Stimulated activated CD8-positive, alpha-beta memory T cell treated with anti-CD3 and anti-CD28 coated beads, Interleukin-4, amount 100 ng/mL, for 48 hours (primary cell): ENCODE measurements at places on chromosomes 3 and 15.

- no peak for DNase-seq
These were observed 20.2 kb downstream of the CPOX start for GRCh38 chr3:98573181-98573728.

DNA sequence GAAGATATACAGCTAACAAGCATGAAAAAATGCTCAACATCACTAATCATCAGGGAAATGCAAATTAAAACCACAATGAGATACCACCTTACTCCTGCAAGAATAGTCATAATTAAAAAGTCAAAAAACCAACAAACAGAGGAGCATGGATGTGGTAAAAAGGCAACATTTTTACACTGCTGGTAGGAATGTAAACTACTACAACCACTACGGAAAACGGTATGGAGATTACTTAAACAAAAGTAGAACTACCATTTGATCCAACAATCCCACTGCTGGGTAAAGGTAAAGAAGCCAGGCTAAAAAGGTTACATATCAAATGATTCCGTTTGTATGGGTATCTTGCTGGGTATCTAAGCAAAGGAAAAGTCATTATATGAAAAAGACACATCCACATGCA lies 53.8 kb downstream of the STAG1 start:
- no peak for DNase-seq

DNA sequence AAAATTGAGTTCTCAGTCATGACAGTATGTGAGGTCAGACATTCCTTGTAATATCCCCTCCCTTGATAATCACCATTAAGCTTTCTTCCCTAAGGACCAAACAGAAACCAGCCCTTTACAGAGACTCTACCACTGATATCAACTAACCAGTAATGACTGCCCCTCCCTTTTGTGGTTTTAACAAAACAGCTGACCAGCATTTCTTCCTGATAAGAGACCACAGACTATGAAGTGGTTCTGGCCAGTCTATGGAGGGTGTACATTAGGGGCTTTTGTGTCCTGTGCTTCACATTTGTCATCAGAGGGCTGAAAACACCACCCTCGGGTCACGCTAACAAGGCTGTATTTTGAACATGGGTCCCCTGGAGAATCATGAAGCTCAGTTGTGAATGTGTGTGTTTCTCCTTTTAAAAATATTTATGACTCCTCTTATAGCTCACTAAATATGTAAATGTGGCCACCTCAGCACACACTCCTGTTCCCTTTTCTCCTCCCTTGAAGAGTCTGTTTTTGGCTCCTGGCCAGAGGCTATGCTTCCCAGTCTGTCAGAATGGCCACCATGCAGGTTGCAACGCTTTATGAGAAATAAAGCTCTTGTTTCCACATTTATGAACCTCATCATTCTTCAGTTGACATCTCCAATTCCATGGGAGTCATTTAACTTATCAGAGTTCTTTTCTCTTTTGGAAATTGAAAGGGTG lies 239.3 kb downstream of the CPNE4 start:
- no peak for DNase-seq

DNA sequence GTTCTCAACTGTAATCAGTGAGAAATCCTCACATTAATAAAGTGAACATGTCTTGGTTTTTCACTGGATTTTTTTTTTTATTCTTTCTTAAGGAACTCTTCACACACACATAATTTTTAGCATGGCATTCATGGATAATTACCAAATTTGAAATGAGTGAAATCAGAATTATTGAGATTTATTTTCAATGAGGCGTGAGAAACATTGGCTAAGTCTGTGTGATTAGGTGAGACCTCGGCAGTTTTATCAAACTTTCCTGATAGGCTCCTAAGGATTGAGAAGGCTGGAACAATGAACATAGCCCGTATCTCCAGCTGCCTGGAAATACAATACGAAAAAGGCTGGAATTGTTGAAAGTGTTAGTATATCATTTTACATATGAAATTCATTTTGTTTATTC lies 35.5 kb downstream of the MDFIC2 start:
- DNase-seq = no peak

DNA sequence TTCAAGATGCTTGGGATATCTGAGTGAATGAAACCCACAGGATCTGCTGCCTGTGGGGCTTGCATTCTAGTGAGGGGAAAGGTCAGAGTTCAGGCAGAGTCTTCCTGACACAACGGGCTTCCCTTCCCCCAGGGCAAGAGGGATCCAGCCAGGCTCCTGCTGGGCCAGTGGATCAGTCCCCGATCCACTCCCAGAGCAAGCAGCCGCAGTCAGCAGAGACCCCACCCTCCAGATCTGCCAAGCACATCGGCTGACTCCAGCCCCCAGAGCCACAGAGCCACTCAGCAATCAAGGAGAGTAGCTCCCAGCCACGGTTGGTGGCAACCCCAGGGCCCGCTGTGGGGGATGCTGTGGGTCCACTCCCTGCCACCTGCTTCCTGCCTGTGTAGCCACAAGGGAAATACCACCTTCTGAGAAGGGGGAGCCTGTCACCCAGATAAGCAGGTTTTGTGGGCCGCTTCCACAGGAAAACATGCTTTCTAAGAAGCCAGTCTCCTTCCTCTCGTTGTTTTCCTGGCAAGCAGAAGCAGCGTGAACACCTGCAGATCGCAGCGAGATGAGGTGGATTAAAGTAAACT lies 44.9 kb downstream of the CPN2 start:
- DNase-seq = peak; percentile 61

GRCh38 chr3:173380681-173381080 lies 16.9 kb upstream of the NLGN1 start:
- DNase-seq = no peak

GRCh38 chr3:48018841-48019240 lies 2.6 kb upstream of the MAP4 start:
- no peak for DNase-seq

DNA sequence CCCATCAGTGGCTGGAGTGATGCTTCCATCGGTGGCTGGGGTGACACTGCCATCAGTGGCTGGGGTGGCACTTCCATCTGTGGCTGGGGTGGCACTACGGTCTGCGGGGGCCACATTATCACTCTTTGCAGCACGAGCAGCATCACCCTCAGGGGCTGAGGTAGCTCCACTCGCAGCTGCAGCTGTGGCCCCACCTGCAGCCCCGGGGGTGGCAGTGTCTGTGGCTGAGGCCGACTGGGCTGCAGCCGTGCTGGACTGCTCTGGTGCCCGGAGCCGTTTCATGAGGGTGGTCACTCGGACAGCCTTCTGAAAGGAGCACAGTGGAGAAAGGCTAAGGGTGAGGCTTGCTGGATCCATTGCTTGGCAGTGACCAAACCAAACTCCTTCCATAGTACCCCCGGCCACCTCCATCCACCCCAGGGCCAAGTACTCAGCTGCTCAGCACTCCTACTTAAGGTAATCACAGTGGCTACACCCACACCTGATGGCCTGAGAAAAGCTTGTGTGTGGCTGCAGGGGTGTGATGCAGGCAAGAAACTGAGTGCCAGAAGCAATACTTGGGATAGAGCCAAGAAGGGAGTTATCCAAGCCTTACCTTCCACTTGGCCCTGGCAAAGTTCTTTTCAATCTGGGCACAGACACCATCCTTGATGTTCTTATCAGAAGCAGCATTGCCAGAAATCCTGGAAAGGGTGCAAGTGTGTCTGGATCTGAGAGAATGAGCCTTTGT lies 3.4 kb upstream of the TRAIP start:
- DNase-seq = no peak

GRCh38 chr15:98440917-98441316 lies 207.4 kb upstream of the IGF1R start:
- DNase-seq = no peak

DNA sequence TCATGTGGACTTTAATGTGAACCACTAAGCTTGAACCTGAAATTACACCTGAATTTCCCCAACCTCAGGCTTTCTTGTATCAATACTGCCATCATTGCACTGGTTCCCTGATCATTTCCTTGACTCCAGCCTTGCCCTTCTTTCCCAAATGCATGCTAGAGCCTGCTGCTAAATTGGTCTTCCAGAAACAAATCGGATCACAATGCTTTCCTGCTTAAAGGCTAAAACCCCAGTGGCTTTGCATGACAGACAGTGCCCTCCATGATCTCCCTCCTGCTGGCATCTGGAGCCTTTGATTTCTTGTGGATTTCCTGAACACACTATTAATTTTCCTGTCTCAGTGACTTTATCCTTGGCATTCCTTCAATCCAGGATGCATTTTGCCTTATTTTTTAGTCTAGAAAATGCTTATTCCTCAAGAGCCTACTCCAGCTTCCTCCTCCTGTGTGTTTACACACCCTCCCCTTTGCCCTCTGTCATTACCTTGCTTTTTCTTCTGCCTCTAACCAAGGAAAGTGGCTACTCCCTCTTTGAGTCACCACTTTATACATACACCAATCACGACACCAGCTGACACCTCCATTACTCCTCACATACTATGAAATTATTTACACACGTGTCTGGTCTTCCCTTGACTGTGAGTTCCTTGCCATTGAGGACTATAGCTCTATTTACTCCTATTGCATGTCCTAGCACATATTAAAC lies 214.6 kb downstream of the KCNAB1 start:
- DNase-seq = no peak

- no peak for DNase-seq
These were observed 7.9 kb upstream of the LEKR1 start for GRCh38 chr3:156818273-156818651.

DNA sequence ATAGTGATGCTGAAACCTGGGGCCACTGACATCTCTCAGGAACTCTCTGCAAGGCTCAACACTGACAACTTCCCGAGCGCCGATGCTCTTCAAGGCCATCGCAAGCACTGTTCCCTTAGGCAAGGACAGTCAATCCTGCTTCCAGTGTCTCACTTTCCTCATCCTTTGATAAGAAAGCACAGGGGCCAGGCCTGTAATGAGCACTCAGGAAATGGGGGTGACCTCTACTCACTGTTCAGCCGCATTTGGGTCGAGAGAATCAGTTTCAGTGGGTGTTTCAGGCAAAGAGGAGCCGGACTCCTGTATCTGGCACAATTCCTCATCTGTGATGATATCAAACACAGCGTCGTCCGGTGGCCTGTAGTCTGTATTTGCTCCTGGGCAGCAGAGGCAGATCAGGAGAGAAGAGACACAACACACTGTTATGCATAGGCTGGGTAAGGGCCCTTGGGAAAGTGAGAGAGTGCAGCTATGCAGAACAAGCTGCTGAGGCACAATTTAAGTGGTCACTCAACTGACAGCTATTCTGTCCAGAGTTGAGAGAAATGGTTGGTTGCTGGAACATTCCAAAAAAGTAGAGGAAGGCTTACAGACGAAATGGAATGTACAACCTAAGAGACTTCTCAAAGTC lies 11.9 kb downstream of the CXCR6 start:
- DNase-seq = no peak

DNA sequence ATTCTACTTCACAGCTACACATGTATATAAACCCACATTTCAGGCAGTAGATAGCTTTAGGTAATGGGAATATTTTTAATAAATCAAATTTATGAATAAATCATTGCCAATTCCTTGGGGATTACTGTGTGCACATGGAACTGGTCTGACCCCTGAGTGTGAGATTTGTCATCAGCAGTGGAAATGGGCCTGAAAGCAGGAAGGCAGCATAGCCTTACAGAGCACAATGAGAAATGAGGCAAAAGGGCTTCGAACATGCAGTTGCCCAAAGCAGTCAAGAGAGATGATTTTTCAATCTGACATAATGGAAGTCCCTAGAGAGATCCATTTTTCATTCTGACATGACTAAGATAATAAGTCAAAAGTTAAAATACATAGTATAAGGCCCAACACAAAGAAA lies 599.2 kb downstream of the TUSC7 start:
- DNase-seq = no peak

- DNase-seq = no peak
These were observed 237.6 kb upstream of the BHLHE40 start for GRCh38 chr3:4741404-4742307.

DNA sequence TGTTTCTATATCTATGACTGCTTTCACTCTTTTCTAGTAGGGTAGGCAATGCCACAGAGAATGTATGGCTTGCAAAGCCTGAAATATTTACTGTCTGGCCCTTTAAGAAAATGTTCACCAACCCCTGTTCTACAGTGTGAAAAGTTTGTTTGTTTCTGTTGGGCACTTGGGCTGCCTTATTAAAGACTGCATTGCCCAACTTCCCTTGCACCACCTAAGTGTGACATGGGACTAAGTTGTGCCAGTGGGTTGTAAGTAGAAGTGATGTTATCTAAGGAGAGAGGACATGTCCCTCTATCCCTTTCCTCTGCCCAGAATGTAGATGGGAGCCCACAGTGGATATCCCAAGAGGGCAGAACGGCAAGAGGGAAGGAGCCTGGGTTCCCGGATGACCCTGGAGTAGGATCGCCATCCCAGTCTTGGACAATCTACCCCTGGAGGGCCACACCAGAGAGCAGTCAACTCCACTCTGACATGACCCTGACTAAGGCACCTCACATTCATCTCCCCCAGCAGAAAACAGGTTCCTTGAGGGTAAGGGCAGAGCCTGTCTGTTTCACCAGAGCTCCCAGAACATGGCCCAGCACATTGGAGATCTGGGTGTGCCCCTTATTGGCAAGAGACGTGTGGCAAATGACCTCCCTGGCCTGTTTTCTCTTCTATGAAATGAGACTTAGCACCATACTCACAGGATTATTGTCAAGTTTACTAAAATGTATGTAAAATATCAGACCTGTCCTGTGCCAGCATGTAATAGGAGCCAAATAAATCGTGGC lies 138.8 kb downstream of the SMAD6 start:
- no peak for DNase-seq

GRCh38 chr15:60087561-60087960 lies 83.5 kb downstream of the FOXB1 start:
- DNase-seq = no peak

- no peak for DNase-seq
These were observed 7.2 kb downstream of the CD276 start for GRCh38 chr15:73691396-73691795.

GRCh38 chr15:77296773-77297337 lies 123.0 kb downstream of the PEAK1 start:
- no peak for DNase-seq

DNA sequence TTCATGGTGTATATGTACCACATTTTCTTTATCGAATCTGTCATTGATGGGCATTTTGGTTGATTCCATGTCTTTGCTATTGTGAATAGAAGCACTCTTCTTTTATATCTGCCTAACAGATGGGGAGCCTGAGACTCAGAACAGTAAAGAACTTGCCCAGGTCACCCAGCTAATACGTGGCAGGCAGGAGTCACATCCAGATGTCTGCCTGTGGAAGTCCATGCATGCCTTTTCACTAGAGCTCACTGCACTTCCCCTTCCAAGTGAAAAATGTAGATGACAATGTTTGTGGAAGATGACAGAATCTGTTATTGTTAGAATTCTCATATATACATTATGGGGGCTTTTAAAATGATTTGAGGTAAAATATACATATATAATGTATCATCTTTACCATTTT lies 165.0 kb downstream of the PDZRN3 start:
- no peak for DNase-seq

- DNase-seq = no peak
These were observed 125.5 kb upstream of the FGF7 start for GRCh38 chr15:49297584-49297983.

- DNase-seq = no peak
These were observed 34.6 kb upstream of the CMSS1 start for GRCh38 chr3:99783011-99783573.
